ENCODE measurements at places on chromosomes 7 and 10.

- no peak for DNase-seq
Observed at GRCh38 chr7:126760914-126761577, 491.7 kb downstream of the GRM8 start.

DNA sequence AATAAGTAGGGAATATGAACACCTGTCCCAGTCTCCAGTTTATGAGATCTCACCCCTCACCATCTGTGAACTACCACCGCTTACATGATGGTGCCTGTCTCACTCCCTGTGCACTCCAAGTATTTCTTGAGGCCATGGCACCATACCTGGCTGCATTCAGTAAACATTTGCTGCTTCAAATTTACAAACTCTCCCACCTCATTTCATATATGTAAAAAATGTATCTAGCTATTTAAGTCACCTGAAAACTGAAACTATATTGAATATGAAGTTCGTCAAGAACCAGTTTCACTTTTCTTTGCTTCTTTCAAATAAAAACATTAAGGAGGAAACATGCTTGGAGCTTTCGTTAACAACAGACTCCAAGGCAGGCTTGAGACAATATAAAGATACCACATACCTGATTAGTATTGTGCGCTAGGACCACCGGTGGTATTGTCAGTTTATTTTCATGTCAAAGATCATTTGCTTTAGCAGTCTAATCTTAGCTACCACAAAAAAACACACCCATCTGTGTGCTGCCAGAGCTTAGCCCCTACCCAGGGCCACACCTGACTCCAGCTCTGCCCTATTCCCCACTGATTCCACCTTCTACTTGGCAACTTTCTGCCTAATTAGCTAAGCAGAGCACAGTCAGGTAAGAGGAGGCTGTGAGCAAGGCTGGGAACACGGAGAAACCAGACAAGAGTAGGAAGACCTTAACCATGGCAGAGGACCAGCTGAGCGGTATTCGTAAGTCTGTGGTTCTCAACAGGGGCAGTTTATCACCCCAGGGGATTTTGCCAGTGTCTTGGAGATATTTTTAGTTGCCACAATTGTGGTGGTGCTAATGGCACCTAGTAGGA, 92.0 kb downstream of the ZFAND4 start:
- DNase-seq: no peak

GRCh38 chr10:5412277-5412941, at the start of gene NET1:
TSS of gene NET1 (plus strand) at chr10:5412557. CDS start at chr10:5412693, 136 bp downstream.
- DNase-seq: peak; percentile 90

DNA sequence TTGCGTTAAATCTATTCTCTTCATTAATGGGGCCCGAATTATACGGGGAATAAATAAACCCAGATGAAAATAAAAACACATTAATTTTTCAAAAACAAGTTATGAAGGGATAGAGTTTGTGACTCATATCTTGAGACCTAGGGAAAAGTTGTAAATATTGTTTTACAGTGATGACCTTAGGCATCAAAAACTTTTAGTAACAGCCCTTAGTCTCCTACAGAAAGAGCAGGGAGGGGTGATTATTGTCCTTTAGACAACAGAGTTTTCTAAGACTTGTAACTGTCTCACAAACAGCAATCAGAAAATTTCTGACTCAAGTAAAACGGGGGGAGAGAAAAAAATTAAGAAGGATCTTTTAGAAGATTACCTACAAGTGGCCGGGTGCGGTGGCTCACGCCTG, 102.7 kb downstream of the COL28A1 start:
- no peak for DNase-seq

DNA sequence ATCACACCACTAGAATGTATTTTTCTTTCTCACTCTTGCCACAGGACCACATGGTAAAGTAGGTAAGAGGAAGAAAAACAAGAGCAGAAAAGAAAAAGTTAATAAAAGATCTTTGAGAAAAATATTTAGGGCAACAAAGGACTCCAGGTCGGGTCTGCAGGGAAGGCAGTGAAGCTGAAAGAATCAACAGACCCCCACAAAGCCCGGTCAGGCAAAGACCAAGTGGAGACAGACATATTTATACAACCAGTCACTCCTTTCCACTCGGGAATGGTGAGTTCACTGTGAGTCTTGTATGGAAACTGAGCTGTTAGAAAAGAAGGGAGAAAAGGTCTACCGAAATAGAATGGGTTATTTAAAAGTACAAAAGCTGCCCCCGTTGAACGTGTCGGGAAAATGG, 28.0 kb downstream of the RSU1 start:
- DNase-seq: no peak

- no peak for DNase-seq
Observed at GRCh38 chr7:92404170-92404614, 43.1 kb upstream of the GATAD1 start.

DNA sequence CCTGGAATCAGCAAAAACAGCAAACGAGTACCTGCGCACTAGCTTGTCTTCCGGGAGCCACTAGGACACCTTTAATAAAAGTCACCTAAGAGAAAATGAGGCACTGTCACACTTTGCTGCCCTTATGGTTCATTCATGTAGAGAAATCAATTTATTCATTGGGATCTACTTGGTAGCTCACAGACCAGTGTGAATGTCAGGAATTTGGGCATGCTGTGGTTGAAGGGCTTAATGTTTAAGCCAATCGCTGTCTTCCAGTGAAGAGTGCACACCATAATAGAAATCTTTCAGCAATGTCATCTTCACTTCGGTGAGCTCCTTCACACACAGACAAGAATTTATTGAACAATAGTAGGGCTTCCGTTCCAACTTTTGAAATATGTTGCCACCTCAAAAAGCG, 65.1 kb downstream of the MARCHF5 start:
- DNase-seq: no peak

DNA sequence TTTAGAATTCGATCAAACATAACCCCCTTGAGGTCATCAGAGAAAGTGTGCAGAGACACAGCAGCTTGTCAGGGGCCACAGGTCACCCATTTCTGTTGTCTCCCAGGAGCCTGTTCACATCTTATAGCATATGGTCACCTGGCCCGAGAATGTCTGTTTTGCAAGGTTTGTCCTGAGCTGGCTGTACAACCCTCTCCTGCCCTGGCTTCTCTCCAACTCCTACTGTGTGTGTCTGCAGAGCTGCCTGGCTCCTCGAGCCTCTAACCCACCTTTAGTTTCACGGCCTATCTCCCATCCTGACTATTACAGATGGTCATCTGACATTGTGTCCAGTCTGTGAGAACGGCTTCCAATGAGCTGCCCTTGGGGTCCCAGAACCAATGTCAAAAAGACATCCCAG, 683.4 kb downstream of the SDK1 start:
- DNase-seq: no peak

Data from right atrium auricular region (tissue), 2 donors.